ENCODE measurements at places on chromosomes 1 and 21.

GRCh38 chr1:240811256-240811655 is 199.3 kb upstream of the GREM2 start:
- DNase-seq, result no peak

DNA sequence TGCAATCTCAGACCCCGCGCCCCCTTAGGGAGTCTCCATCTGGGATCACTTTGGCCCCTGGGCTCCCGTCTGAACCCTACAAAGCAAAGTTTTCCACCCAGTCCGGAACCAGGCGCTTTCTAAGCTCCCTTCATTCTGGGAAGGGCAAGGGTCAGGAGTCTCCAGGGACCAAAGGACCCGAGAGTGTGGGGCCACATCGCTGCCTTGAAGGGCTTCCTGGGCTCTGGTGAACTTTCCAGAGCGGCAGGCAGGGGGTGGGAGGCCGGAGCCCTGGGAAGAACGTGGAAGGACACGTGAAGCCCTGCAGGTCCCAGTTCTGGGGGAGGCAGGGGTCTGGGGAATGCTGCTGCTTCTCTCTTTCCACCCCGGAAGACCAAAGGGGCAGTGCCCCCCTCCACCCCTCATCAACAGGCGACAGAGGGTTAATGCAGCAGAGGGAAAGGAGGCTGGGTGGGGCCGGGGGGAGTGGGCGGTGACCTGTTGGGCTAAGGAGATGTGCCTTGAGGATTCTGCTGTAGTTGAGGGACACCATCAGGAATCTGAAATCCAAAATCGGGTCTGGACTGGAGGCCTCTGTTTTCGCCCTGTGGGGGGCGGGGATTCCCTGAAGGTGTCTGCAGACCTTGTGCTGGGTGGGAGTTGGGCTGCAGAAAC is 734 bp downstream of the CDK18 start:
- no peak for DNase-seq

- DNase-seq, result no peak
Observed at GRCh38 chr1:59356627-59357026, 59.7 kb downstream of the FGGY start.

- no peak for DNase-seq
Observed at GRCh38 chr1:117051224-117052064, 8.7 kb upstream of the TTF2 start.

DNA sequence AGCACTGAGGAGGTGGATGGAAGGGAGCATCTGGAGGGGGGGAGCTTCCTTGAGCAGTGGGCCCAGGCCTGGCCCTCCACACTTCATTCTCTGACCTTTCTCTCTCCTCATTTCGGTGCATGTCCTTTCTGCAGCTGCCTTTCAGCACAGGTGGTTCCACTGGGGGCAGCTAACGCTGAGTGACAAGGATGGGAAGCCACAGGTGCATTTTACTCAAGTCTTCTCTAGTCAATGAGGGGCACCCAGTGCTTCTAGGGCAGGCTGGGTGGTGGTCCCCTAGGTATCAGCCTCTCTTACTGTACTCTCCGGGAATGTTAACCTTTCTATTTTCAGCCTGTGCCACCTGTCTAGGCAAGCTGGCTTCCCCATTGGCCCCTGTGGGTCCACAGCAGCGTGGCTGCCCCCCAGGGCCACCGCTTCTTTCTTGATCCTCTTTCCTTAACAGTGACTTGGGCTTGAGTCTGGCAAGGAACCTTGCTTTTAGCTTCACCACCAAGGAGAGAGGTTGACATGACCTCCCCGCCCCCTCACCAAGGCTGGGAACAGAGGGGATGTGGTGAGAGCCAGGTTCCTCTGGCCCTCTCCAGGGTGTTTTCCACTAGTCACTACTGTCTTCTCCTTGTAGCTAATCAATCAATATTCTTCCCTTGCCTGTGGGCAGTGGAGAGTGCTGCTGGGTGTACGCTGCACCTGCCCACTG is 43.2 kb downstream of the YARS1 start:
- DNase-seq, result no peak

DNA sequence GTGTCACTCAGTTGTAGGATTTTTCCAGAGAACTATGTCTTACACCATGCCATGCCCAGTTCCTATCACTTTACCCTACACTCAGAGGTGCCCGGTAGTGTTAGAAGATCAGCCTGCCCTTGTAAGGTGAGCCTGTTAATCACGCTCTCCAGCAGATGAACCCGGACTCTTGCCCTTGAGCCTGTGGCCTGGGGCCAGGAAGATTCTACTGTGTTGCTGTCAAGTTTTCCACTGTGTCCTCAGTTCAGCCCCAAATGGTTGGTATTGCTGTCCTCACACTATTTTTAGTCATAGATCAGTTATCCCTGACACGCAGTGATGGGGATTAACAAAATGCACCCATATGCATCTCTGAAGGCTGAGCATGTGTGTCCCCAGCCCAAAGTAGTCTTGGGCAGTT is 105.0 kb upstream of the SPAG17 start:
- no peak for DNase-seq

DNA sequence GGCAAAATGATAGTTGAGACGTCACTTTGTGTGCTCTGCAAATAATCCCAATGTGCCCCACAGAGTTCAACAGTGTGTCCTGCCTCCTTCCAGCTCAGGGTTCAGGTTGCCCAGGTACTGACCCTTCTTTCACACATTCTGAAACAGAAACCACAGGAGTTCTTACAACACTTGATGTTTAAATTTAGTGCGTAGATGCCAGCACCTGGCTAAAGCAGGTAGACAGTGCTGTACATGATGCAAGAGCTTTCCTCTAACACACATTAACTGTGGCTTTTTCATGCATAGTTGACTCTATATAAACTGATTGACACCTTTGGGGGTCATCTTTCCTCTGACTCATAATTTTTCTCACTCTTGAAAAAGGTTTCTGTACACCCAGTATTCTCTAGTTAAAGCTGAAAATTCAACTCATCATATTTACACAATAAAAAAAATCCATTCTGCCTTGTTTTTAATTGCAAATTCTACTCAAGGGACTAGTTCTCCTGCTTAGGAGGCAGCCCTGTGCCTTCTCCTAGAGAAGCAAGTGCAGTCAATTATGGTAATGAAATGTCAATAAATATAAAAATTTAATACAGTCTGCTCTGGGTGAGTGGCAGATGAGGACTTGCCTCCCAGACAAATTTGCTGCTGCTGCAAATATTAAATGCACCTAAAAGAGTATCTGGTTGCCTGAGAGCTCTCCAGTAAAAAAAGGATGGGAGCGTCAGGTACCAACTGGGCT is 91.4 kb downstream of the NR5A2 start:
- DNase-seq, result no peak

DNA sequence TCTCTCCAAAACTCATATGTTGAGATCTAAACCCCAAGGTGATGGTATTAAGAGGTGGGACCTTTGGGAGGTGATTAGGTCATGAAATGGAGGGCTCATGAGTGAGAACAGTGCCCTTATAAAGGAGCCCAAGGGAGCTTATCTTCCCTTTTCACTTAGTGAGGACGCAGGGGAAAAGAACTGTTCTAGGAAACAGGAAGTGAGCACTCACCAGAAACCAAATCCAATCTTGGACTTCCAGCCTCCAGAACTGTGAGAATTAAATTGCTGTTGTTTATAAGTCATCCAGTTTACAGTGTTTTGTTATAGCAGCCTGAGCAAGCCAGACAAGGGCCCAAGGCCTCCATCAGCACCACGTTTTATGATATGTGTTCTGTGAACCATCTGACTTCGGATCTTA is 60.3 kb upstream of the LRRC8D start:
- DNase-seq, result no peak

- DNase-seq, result no peak
Observed at GRCh38 chr1:224535641-224536040, 80.5 kb upstream of the CNIH3 start.

- no peak for DNase-seq
Observed at GRCh38 chr21:44907966-44908895, 12.5 kb downstream of the ITGB2 start.

DNA sequence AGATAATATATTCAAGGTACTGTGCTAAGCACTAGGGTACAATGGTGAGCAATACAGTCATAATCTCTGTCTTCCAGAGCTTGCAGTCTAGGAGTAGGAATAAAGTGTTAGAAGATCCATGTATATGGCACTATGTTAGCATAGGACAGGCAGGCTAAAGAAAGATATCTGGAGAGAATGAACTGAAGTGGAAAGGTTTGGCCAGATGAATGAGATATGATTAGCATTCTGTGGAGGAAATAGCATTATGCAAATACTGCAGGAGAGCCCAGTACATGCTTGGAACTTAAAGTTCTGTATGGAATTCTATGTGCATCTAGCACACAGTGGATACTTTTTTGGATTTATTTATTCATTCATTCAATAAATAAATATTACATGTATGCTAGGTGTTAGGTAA is 4.7 kb downstream of the C8A start:
- no peak for DNase-seq

GRCh38 chr1:111484391-111485026 is 10.7 kb downstream of the C1orf162 start:
- no peak for DNase-seq

GRCh38 chr21:29654855-29655254 is 284.9 kb downstream of the GRIK1 start:
- no peak for DNase-seq

DNA sequence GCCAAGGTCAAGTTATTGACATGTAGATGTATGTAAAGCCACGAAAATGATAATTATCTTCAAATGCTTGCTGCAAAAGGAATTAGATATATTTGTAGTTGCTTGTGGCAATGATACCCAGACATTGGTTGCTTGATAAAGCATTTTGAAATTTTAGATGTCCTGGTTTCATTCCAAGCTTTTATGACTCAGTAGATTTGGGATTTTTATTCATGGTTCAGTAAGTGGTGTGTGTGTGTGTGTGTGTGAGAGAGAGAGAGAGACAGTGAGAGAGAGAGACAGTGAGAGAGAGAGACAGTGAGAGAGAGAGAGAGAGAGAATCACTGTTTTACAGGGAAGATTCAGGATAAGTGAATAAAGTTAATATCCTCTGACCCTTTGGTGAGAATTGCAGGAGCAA is 498.2 kb upstream of the C1orf87 start:
- no peak for DNase-seq

- DNase-seq, result no peak
Observed at GRCh38 chr1:192167011-192167410, 8.7 kb downstream of the RGS18 start.

- DNase-seq, result no peak
Observed at GRCh38 chr1:237398751-237399150, 356.8 kb downstream of the RYR2 start.

DNA sequence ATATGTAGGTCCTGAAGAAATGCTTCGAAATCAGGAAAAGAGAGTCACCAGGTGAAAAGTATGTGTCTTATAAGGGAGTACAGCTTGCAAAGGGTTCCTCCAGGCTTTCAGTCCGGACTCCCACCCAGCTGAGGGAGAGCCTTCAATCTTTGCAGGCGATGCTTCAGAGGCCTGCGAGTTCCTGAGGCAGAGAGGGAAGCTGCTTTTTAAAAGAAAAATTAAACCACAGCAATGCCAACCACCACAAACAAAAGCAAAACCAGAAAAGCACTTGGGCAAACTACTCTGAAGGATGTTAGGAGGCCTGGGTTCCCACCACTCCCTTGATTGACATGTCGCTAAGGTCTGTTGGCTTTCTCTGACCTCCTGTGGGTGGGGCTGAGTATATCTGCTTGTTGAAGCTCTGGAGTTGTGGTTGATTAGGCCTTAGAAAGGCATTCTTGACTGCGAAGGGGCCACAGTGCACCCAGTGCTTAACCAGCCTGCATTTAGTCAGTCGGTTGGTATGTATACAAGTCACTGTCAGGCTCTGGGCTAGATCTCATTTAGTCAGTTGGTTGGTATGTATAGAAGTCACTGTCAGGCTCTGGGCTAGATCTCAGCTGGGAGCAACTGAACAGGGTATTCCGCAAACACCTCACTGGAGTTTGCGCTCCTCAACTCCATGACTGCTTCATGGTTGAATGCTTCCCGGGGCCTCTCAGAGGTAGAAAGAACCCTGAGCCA is 1.2 kb downstream of the NIPAL3 start:
- peak; percentile 78 for DNase-seq

DNA sequence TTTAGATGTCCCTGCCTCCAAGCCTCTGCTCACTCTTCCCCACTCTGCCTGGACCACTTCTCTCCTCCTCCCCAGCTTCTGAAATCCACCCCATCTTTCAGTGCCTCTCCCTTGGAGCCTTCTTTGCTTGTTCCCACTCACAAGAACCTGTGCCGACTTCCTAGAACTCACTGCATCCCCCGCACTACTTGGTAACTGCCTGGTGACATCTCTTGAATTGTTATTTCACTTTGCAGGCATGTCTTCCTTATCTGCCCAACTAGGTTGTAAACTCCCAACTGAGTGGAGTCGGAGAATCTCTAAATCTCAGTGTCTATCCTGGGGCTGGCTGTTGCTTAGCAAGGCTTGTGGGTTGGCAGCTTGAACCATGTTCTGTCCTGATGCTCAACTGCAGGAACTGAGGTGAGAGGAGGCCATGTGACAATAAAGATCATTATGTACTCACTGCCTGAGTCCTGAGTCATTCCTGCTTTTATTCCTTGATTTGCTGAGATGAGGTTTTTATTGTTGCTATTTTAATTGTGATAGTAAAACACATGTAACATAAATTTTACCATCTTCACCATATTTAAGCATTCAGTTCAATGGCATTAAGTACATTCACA is 3.9 kb downstream of the KPRP start:
- DNase-seq, result no peak

GRCh38 chr1:86616871-86617270 is 70.0 kb downstream of the CLCA4 start:
- no peak for DNase-seq

- DNase-seq, result no peak
Observed at GRCh38 chr21:44892095-44892494, 18.6 kb upstream of the PTTG1IP start.

DNA sequence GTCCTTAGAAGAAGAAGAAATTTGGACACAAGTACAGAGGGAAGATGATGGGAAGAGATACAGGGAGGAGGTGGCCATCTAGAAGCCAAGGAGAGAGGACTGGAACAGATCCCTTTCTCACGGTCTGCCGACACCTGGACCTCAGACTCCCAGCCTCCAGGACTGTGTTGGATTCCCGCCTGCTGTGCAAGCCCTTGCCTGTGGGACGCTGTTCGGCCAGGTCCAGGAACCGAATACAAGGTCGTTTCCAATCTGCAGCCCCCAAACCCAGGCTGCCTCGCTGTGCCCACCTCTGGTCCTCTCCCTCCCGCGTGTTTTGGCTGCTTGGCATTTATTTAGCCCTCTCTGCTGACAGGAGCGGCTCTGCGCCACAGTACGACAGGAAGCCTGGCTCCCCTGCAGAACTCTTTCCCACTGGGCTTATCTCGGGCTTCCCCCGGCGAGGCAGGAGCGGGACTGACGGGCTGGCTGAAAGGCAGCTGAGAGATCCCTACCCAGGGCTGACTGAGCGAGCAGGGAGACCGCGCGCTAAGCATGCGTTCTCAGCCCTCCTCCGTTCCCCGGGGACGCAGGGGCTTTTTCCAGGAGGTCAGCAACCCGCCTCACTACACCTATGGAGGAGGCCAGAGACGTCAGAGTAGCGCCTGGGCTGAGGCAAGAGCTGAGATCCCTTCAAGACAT is 238.4 kb downstream of the TNR start:
- no peak for DNase-seq

DNA sequence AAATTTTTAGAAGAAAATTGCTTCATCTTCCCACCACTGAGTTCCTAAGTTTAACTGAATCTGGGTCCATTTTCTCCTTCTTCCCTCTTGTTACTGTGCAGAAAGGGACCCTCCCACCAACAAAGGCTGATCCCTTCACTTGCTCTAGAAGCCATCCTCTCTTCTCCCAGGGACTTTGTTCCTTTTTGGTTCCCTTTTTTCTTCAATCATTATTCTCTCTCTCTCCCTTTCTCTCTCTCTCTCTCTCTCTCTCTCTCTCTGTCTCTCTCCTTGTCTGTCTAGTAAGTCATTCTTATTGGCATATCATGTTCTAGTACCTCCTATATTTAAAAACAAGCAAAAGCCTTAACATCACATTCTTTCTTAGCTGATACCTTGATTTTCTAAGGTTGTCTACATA is 31.7 kb upstream of the GADD45A start:
- no peak for DNase-seq

GRCh38 chr1:87787551-87787950 is 458.9 kb downstream of the LMO4 start:
- DNase-seq, result no peak

Measured in T1000 (cell line).